Mesenteric fat pad (tissue), 1 donor: ENCODE measurements at places on chromosomes 3 and 15. TPM values are rescaled to one million over a fixed set of nuclear protein-coding genes. Genes with fewer than 3 reads are reported as not detected.
A peak's percentile ranks its signal among the peaks of the same experiment; 100 is the strongest.

Gene NR2F2
- 76.3 TPM for total RNA-seq

DNA sequence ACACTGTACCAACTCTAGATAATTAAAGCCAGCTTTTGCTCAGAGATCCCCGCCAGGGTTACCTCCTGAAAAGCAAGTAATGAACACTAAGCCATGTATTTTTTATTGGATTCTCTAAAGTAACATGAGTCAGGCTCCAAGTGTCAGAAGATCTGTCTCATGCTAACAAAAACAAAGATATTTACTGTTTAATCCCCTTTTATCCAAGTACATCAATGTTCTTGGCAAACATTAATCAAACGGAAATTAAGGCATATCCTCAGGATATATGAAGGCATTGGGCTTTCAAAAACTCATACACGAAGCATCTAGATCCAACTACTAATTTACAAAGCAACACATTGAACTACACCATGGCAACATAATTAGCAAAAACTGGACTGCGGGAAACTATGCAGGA lies 37.2 kb downstream of the MYO5A start:
- no peak for DNase-seq

GRCh38 chr3:111667170-111667569 lies 72.0 kb upstream of the ZBED2 start:
- DNase-seq, result no peak

Gene NRROS
- 20.7 TPM for total RNA-seq

DNA sequence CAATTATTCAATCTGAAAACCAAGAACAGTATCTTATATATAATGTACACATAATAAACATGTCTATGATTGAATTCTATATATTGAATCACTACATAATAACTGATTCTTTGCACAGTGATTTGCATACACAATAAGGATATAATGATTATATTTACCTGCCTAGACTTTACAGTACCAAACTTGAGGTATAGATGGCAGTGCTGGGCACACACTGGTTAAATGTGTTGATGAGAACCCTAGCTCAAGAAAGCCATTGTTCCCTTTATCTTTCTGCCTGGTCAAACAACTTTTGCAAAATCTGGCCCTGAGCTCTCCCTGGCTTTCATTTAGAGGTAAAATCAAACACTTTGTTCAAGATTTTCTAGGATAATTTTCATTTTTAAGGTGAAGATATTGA lies 697.7 kb downstream of the TUSC7 start:
- no peak for DNase-seq

DNA sequence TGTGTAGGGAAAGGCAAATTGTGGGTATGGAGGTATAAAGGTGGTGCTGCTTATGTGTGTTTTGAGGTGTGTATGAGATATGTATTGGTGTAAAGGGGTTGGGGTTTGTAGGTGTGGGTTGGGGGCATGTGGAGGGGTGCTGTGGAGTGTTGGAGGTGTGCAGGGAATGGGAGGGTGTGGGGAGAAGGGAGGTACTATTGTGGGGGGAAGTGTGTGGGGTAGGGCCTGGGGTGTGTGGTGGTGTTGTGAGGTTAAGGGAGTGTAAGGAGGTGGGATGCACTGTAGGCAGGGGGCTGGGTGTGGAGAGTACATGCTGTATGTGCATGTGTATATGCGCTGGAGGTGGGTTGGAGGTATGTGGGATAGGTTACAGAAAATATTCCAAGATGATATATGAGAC lies 15.7 kb downstream of the CCDC12 start:
- no peak for DNase-seq

DNA sequence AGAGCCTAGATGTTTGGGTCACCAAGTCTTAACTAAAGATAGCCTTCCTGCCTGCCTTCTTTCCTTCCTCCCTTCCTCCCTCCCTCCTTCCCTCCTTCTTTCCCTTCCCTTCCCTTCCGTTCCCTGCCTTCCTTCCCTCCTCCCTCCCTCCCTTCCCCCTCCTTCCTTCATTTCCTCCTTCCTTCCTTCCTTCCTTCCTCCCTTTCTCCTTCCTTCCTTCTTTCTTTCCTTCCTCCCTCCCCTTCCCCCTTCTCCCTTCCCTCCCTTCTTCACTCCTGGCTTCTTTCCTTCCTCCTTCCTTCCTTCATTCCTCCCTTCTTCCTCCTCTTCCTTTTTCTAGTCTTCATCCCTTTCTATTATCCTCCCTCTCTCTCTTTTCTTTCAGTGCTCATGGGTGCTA lies 2.0 kb downstream of the DNAJB8 start:
- no peak for DNase-seq

Gene CCPG1
- 98.5 TPM for total RNA-seq

DNA sequence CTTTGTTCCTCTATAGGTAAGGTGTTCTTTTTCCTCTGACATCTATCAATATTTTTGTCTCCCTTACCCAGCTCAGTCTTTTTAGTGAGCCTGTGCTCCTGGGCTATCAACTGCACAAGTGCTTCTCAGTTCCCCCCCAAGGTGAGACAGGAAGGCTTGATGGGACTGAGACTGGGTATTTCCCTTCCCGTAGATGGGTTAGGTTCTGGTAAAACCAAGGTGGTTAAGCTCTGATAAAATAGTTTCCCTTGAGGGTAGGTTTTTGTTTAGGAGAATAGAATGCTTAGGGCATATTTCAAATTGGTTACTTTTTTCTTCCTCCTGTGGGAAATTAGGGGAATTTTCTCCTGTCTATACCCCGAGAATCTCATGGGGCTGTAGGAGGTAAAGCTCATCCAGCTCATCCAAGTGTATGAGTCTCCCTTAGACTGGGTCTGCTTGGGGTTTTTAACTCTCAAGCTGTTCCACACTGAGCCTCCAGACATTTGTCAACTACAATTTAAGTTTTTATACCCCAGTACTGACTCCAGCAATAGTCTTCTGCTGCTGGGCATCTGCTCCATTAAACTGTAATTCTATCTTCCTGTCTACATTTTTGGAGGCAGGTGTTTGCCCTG lies 44.9 kb downstream of the OXSR1 start:
- DNase-seq, result no peak

- peak; percentile 74 for DNase-seq
Measured at GRCh38 chr3:193974671-193975535, 161.0 kb upstream of the HES1 start.

- no peak for DNase-seq
Measured at GRCh38 chr3:41035456-41036022, 163.8 kb upstream of the CTNNB1 start.

DNA sequence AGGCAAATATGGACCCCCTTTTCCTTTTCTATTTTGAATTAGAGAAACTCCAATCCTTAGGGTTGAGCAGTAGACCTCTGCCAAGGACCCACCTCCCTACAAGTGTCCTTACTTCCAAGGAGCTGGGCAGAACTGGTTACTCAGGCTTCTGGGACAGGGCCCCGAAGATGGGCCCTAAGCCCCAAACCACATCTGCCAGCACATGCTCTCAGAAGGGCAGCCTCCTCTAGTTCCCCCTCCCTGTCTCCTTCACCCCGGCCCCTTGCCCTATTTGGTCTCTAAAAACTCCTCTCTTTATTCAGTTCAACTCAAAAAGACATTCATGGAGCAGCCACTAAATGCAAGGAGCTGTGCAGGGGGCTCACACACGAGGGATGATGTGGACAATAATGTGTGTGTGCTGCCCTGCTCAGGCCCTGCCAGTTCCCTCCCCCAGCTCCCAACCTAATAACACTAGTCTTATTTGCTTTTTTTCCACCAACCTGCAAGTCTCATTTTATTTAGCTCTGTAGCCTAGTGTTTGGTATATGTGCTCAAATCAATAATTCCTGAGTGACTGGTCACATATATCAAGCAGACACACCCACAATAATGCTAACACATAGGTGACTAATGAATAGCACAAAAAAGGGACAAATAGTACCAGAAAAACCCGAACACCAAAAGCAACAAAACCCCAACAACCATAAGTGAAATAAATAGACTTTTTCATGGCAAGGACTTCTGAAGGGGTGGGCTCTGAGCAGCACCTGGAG lies 12.2 kb downstream of the ZDHHC3 start:
- DNase-seq, result no peak

Gene AADACL2
- 0.22 TPM for total RNA-seq

GRCh38 chr3:54951405-54951804 lies 23.5 kb upstream of the LRTM1 start:
- no peak for DNase-seq

DNA sequence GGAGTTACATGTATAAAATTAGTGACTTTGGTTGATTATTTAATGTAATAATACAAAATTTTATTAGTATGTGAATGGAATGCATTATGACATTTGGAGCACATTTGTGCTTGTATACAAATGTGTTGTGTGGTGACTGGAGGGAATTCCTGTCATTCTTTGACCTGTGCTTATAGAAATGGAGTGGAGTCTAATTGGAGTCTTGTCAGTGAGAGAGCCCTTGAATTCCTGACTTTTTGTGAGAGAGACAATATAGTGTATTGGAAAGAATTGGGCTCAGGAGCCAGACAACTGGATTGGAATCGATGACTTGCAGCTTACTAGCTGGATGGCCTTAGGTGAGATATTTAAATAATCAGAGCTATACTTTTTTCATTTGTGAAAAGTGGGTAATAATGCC lies 9.4 kb downstream of the TCF12 start:
- DNase-seq, result no peak

GRCh38 chr15:57506422-57506821 lies 85.3 kb upstream of the MYZAP start:
- DNase-seq, result no peak

DNA sequence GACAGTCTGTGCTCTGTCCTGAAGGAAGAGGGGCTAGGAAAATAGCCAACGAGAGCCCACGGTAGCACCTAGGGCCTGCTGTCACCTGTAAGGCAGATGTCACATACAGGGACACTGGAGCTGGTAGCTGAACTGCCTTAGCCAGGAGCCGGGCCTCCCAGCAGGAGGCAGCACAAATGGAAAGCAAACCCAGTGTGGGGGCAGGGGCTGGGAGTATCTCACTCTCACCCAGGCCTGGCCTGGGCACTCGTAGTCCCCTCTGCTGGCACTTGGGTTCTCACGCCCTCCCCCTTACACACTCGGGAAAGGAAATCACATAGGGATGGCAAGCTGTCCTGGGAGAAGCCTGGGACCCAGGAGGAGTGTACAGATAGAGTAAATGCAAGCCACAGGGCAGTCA lies 173.1 kb upstream of the CHRNA7 start:
- no peak for DNase-seq

Gene CCNB2
- total RNA-seq, result 0.67 TPM

Gene UCN2
- total RNA-seq, result not detected
